ENCODE measurements at places on chromosomes 5 and 9.

GRCh38 chr5:150410524-150411244, 2.0 kb downstream of the CD74 start:
- peak; percentile 73 for DNase-seq

GRCh38 chr5:2093859-2094615, 211.3 kb upstream of the IRX4 start:
- no peak for DNase-seq

GRCh38 chr5:169627551-169627950, 9.5 kb upstream of the DOCK2 start:
- no peak for DNase-seq

DNA sequence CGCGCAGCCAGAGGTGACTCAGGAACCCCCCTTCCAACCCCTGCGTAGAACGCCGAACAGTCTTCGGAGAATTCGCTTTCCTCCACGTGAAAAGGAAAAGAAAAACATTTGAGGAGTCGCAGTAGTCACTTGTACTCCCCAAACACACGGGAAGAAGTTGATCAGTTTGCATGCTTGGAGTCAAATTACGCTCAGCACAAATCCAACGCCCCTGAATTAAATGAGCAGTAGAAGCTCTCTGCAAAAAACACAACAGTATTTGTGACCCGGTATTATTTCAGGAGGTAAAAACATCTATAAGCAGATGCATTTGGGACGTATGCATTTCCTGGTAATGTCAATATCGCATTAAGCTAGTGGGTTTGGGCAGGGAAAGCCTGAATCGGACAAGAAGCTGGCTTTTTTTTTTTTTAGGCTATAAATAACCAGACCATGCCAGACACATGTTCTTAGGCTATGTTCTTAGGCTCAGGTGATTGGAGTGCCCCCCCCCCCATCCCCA, 854 bp upstream of the ARL15 start:
- peak; percentile 24 for DNase-seq

DNA sequence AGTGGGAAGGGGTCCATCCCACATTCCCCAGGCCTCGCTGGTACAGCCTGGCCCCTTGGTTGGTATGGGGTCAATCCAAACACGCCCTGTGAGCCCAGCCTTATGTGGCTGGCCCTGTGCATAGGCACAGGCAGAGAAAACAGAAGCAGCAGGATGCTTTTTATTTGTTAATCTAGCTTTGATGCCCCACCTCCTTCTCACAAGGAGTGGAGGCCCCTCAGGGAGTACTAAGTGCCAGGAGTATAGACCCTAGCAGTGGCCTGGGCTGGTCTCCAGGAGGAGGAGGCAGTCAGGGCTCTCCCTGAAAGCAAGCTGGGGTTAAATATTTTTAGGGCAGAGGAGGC, 14.6 kb upstream of the TCF7 start:
- DNase-seq: no peak

GRCh38 chr5:33238826-33239695, 201.7 kb upstream of the TARS1 start:
- peak; percentile 31 for DNase-seq

GRCh38 chr5:1090538-1090937, 21.3 kb downstream of the SLC12A7 start:
- peak; percentile 33 for DNase-seq

- DNase-seq: no peak
Observed at GRCh38 chr5:2640717-2641116, 110.8 kb downstream of the IRX2 start.

DNA sequence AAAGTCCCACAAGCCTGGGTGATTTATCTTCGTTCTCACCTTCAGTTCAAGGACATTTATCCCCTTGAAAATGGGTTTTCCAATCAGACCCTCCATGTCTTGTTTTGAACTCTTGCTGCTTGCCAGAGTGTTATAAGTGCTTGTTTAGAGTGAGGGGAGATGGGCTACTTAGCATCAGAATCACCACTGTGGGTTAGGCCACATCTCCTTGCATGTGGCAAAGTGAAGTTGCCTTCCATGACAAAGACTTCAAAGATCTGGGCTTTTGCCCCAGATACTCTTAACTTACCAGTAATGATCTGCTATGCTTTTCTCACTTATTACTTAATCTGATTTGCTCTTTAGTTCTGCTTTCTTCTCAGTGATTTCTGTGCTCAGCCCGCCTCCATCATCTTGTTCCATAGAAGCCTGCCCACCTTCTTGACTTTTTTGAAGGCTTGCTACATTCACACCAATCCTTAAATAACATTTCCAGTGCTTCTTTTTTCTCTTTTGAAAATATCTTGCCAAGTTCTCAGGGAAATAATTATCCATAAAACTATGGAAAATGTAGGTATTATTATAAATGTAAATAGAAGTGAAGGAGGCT, 39.0 kb downstream of the GPR21 start:
- no peak for DNase-seq

DNA sequence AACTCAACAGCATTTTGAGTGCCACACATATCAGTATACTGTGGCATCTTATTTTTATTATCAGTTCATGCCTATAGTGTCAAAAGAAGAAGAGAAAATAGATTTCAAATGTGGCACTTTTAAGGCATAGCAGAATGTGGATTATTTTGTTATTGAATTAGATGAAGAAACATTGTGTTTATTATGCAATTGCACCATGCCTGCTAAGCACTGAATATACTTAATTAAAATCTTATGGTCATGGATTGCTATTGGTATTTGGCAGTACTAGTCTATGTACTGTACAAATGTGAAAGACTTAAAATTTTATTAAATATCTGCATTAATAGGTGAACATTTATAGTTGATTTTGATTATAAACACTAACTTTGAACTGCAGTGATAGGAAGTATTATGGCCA, 128.8 kb downstream of the FER start:
- no peak for DNase-seq

DNA sequence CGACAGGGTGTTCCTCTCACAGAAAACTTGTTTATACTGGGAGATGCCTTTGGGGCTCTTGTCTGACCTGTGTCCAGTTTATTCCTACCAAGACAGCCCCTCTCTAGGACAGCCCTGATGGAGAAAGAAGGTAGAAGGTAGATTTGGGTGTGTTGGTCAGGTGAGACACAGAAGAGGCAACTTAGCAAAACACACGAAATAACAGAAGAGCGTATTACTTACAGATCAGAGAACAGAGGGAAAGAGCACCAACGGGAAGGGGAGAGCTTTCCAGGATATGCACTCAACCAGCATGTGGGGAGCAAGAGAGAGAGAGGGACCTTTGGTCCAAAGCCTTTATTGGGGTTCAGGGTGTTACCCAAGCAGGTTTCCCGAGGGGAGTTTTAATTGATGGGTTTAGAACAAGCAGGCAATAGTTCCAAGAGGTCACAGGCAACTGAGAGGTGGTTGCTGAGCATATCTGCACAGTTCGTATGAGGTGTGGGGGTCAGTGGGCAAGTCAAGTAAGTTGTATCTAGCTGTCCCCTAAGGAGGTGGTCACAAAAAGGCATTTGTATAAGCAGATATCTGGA, 31.8 kb downstream of the BAAT start:
- DNase-seq: no peak

GRCh38 chr5:132102101-132102701, 28.6 kb downstream of the CSF2 start:
- DNase-seq: peak; percentile 59

- DNase-seq: peak; percentile 89
Observed at GRCh38 chr9:107024193-107024592, 161.2 kb downstream of the ZNF462 start.

DNA sequence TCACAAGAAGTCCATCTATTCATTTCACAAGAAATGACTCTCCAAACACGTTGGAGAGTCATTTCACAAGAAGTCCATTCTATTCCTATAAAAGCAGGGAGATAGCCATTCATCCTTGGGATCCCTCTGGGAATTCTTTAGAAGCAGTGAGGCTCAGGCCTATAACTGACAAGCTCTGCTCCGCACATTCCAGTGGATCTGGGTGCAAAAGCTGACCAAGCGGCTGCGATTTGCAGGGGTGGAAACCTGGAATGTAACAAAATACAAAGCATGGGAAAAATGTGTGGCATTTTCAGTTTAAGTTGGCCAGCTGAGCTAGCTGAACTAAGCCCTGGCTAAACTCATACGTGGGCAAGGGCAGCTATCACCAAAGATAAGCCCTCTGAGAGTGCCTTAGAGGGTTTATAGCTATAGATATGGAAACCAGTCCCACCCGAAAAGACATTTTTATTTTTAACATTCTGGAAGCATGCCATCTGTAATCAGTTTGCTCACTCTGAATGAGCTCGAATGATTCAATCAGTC, 8.7 kb downstream of the TAS2R1 start:
- peak; percentile 30 for DNase-seq

DNA sequence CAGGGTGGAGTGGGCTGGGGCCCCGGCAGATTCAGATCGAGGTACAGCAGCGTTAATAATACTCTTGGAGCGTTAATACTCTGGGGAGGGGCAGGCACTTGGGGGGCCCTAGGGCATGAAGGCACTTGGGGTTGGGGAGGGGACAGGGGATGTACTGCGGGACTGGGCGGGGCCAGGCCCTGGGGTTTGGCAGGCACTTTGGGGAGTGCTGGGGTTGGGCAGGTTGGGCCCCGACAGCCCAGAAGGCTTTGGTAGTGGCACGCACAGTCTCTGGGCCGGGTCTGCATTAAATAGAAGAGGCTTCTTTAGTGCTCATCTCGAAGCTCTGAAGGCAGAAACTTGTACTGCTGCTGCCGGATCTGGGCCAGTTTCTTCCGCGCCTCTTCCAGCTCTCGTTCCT, 7.8 kb upstream of the TPM2 start:
- DNase-seq: no peak

GRCh38 chr9:35257986-35258659, 96.3 kb downstream of the UNC13B start:
- peak; percentile 44 for DNase-seq

- no peak for DNase-seq
Observed at GRCh38 chr5:33827018-33827707, 64.6 kb downstream of the ADAMTS12 start.

All from kidney tubule cell (primary cell).